Myometrial cell (primary cell): ENCODE measurements at places on chromosomes 12 and 14. TPM values are rescaled to one million over a fixed set of nuclear protein-coding genes. Genes with fewer than 3 reads are reported as not detected.

GPRC5A gene
- total RNA-seq, result 93.8 and 116 TPM in 2 replicates

CLEC14A gene
- total RNA-seq, result 2.7 and 5.5 TPM in 2 replicates

TAS2R9 gene
- not detected in 2 replicates for total RNA-seq

LMO3 gene
- 0.58 and 0.71 TPM in 2 replicates for total RNA-seq

PPM1H gene
- total RNA-seq, result under 0.01 TPM in 1 of 2 replicates, not detected in the other

SAMD15 gene
- 1.7 and 2.1 TPM in 2 replicates for total RNA-seq

IL26 gene
- not detected in 2 replicates for total RNA-seq

EDDM3A gene
- not detected in 2 replicates for total RNA-seq

GYS2 gene
- not detected in 2 replicates for total RNA-seq

SIX6 gene
- not detected in 2 replicates for total RNA-seq

SIX1 gene
- under 0.01 and 0.18 TPM in 2 replicates for total RNA-seq

HPD gene
- total RNA-seq, result 1.2 and 2.8 TPM in 2 replicates

GALNT9 gene
- 0.29 and 0.89 TPM in 2 replicates for total RNA-seq

TAS2R14 gene
- total RNA-seq, result 0.29 and 1.4 TPM in 2 replicates

FAM181A gene
- not detected in 2 replicates for total RNA-seq

FITM1 gene
- total RNA-seq, result not detected in 2 replicates

GPATCH2L gene
- 21.9 and 51.4 TPM in 2 replicates for total RNA-seq

PRH2 gene
- not detected in 2 replicates for total RNA-seq

TESPA1 gene
- not detected in 2 replicates for total RNA-seq

CCDC60 gene
- total RNA-seq, result not detected in 2 replicates

C1R gene
- total RNA-seq, result 125 and 158 TPM in 2 replicates

OSGEP gene
- total RNA-seq, result 15.6 and 38.3 TPM in 2 replicates

ACSM4 gene
- not detected in 2 replicates for total RNA-seq

TAS2R43 gene
- 0.35 TPM in 1 of 2 replicates, not detected in the other for total RNA-seq

UBR7 gene
- total RNA-seq, result 16.1 and 46.1 TPM in 2 replicates

NUDT14 gene
- 23.7 and 43.0 TPM in 2 replicates for total RNA-seq

STAT6 gene
- total RNA-seq, result 88.5 and 91.3 TPM in 2 replicates

KCNC2 gene
- not detected in 2 replicates for total RNA-seq

RASSF9 gene
- under 0.01 and 0.18 TPM in 2 replicates for total RNA-seq

CLEC9A gene
- not detected in 2 replicates for total RNA-seq

TMEM229B gene
- total RNA-seq, result 0.58 and 0.71 TPM in 2 replicates

VPS37B gene
- total RNA-seq, result 13.5 and 23.0 TPM in 2 replicates

ZDHHC22 gene
- not detected in 2 replicates for total RNA-seq

CLEC4D gene
- not detected in 2 replicates for total RNA-seq

AEBP2 gene
- total RNA-seq, result 7.1 and 7.2 TPM in 2 replicates

PMEL gene
- total RNA-seq, result 0.58 and 0.71 TPM in 2 replicates

PDE3A gene
- total RNA-seq, result 0.58 and 0.71 TPM in 2 replicates

DYRK4 gene
- 58.2 and 58.3 TPM in 2 replicates for total RNA-seq

MANSC1 gene
- 1.4 and 3.5 TPM in 2 replicates for total RNA-seq

FAM222A gene
- total RNA-seq, result 0.58 and 0.71 TPM in 2 replicates

RNASE3 gene
- not detected in 2 replicates for total RNA-seq

MORN3 gene
- total RNA-seq, result under 0.01 TPM in 2 replicates

RHOJ gene
- total RNA-seq, result not detected in 2 replicates

FOXN4 gene
- total RNA-seq, result not detected in 2 replicates

JAG2 gene
- total RNA-seq, result 0.53 and 0.58 TPM in 2 replicates

CISTR gene
- total RNA-seq, result not detected in 2 replicates

CLSTN3 gene
- total RNA-seq, result 8.6 and 16.0 TPM in 2 replicates

ADAMTS20 gene
- not detected in 2 replicates for total RNA-seq

M6PR gene
- 75.0 and 95.4 TPM in 2 replicates for total RNA-seq

GNPNAT1 gene
- 29.1 and 34.6 TPM in 2 replicates for total RNA-seq
